ENCODE measurements at places on chromosomes 5 and 9.

DNA sequence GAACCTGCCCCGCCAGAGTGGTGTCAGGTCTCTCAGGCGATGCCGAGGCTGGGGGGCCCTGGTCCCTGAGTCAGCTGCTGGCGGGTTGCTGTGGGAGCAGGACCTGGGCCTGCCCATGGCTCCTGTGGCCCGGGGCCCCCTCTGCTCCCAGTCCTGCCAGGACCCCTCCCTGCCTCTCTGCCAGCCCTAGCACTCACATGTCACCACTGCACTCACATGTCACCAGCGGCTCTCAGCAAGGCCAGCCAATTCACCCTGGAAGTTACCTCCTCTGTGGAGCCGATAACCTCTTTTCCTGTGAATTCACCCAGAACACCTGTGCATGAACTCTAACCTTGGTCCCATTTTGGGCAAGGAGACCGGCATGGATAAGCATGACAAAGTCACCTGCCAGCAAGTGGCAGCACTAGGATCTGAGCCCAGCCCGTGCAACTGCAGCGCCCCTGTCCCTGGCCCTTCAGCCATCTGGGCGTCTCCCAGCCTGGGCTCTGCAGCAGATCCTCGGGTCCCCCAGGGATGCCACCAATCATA lies 170.2 kb downstream of the GAPVD1 start:
- DNase-seq, result no peak

- DNase-seq, result no peak
Observed at GRCh38 chr9:116819116-116819515, 132.0 kb downstream of the TRIM32 start.

DNA sequence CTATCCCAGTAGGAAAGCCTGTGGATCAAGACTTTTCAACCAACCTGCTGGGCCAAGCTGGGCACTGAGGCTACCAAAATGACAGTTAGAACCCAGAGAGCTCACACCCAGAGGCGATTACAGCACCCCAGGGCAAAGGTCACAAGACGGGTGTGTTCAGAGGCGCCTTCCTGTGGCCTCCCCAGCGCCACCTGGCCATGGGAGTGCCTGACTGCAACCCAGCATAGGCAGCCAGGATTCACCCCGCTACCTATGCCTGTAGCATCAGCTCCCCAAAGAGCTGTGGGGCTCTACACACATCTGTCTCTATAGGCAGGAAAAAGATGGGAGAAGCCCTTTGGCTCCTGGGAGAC lies 33.5 kb downstream of the PDGFRB start:
- no peak for DNase-seq

DNA sequence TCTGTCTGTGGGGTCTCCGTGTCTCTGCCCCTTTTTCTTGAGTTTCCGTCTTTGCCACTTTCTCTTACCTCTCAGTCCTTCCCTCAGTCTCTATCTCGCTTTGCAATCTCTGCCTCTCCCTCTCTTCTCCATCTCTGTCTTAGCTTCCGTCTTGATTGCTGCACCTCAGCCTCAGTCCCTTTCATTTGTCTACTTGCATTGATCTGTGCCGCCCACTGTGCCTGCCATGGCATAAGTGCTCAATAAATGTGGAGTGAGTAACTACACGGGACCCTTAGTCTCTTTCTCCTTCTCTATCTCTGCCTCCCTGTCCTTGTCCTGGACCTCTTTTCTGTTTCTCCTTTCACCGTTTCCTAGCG lies 6.6 kb downstream of the PCDHGC5 start:
- DNase-seq, result no peak

DNA sequence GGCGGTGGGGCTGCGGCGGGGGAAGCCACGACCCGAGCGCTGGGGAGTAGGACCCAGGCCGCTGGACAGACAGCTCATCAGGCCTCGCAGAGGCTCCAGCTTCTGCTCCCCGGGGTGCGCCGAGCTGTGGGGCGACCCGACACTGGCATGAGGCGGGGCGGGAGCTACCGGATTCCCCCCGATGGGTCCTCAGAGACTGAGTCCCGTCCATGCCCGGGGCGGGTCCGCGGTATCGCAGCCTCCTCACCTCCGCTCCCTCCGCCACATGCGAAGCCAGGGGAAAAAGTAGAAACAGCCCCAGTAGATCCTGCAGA lies 2.6 kb upstream of the CCL27 start:
- no peak for DNase-seq

DNA sequence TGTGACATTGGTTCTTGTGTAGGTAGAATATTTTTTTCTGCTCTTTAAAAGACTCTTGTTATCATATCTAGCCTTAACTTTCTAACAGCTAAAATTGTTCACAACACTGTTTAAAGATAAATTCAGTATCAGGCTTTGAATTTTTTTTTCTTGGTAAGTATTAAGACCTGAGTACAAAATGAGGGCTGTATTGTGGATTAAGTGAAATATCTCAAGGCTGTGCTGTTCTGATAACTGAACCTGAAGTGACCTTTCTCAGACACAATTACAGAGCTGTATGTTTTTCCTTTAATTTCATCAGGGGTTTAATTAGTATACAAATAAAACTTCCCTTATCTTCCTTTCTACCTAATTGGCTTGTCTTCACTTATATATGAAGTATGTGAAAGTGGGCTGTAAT lies 290.5 kb downstream of the CCDC171 start:
- no peak for DNase-seq

DNA sequence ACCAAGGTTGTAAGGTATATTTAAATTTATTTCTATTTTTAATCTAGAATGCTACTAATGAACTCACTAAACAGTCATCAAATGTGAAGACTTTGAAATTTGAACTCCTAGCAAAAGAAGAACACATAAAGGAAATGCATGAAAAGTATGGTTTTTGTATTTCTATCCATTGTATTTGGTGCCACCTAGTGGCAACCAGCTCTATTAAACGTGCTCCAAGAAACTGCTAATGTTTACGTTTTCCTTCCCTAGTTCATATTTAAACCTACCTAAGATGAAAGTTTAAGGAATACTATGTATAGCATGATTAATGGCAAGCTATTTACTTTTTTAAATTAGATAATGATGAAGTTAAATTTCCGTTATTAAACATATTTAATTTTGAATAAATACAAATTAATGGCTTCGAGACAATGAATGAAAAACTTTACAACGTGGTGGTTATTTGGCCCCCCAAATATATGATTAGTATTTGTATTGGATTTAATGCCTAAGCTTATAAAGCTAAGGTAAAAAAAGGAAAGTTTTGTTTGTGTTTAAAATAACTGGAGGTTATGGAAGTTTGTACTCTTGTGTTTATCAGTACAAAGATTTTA lies 115.9 kb upstream of the SH3GL2 start:
- peak; percentile 69 for DNase-seq

- no peak for DNase-seq
Observed at GRCh38 chr9:107706701-107707427, 217.3 kb upstream of the KLF4 start.

GRCh38 chr9:108951578-108951977 lies 17.4 kb downstream of the ABITRAM start:
- no peak for DNase-seq

DNA sequence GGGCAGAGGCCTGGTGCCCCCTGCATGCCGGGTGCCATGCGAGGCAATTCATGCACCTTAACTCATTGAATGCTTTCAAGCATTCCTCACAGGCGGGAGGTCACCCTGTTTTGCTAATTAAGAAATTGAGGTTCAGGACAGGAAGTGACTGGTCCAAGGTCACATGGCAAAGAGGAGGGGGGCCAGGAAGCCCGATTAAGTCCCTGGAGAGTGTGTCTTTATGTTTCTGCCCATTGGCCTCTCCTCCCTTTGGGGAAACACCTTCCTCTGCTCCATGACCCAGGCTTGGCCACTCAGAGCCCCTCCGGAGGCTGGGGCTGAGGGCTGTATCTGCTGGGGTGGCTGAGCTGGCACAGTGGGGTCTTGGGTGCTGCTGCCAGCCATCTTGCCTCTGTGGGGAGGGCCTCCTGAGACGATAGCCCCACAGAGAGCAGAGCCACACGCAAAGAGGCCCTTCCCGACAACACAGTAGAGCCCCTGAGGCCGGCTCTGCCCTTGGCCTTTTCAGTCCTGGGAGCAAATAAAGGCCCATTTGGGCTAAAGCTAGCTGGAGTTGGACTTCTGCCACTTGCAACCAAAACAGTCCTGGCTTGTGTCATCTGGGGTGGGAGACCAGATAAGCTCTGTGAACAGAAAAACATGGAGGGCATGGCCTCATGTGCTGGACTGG lies 90.8 kb upstream of the NEURL1B start:
- DNase-seq, result no peak

All from NCI-H1105 treated with DMSO at 0.1 percent for 48 hours (cell line).